ENCODE measurements at places on chromosomes 13 and 19. TPM values are rescaled to one million over a fixed set of nuclear protein-coding genes. Genes with fewer than 3 reads are reported as not detected.

The UHRF1 gene
- 16.2 TPM for total RNA-seq

The RFC3 gene
- 5.4 TPM for total RNA-seq

The GJB6 gene
- total RNA-seq = not detected

The CFAP97D2 gene
- not detected for total RNA-seq

The VAV1 gene
- not detected for total RNA-seq

The IZUMO2 gene
- total RNA-seq = not detected

The NDFIP2 gene
- total RNA-seq = 79.1 TPM

The CD70 gene
- total RNA-seq = 0.48 TPM

The VMAC gene
- 3.9 TPM for total RNA-seq
